ENCODE measurements at places on chromosomes 4 and X.

DNA sequence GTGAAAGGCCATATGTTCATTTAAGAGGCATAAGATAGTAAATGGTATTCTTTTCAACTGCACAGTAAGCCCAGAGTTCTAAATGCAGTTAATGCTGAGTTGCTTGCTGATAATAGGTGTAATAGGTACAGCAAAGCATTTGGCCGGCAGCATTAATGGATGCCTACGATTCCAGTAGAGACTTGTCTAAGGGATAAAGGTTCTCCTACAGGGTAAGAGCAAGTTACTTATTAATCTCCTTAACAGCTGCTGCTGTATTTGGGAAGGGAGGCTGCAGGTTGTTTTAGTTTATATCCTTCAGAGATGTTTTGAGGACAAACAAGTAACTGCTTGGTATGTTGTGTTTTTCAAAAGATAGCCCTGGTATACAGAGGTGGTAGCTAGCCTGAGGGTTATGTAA lies 16.8 kb downstream of the TSPAN7 start:
- DNase-seq, result no peak

DNA sequence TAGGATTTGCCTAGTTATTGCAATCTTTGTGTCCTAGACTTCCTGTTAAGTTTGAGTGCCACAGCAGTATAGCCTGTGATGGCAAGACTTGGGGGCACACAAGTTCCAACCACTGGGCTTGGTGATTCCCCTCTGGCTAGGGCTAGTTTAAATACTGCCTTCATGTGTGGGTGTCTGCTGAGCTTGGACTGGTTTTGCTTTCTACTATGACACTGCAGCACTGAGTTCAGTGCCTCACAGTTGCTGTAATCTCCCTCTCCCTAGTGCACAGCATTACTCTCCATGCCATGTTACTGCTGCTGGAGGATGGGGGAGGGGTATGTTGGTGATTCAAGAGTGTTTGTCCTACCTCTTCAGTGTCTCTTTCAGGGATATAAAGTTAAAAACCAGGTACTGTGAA lies 379.6 kb downstream of the IL15 start:
- no peak for DNase-seq

GRCh38 chrX:123993326-123993725 lies 31.8 kb downstream of the STAG2 start:
- peak; percentile 84 for DNase-seq

GRCh38 chr4:106898621-106899230 lies 137.4 kb downstream of the DKK2 start:
- peak; percentile 21 for DNase-seq

DNA sequence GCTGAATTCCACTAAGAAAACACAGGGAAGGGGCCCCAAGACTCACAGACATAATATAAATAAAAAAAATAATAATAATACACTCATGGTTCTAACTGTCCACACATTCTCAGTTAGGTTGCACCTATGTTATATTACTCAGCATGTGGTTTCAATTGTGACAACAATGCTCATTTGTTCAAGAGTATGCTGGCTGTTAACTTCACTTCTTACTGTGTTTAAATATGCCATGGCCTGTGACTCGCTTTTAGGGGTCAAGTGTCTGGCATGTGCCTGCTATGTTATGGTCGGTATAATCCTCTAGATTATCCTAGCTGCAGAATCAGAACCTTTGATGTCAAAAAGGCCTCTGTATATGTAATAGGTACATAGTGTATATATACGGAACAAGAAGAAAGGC lies 324.8 kb upstream of the INTU start:
- peak; percentile 58 for DNase-seq

DNA sequence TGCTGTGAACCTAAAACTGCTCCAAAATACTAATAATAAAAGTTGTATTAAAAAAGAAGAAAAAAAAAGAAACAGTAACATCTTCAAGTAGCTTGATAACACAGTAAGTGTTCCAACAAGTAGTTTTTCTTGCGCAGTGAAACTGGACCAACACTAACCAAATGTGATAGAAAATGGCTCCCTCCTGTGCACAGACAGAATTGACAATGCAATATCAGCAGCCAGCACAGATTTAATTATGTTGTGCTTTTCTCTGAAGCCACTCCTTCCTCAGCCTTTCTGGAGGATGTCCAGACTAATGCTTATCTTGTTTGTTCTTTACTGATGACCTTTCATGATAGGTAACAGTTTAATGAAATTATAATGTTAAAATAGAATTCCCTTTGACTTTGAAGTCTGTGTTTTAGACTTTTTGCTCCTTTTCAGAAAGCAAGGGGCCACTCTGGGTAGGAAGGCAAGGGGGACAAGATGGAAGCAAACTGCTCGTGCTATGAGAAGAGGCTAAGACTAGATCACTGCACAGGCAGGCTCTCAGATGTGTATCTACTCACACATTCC lies 147.1 kb upstream of the RPL34 start:
- no peak for DNase-seq

GRCh38 chr4:57053508-57053907 lies 56.7 kb downstream of the IGFBP7 start:
- DNase-seq, result peak; percentile 24

- DNase-seq, result no peak
Measured at GRCh38 chr4:113090954-113091353, 41.5 kb downstream of the ANK2 start.
